ENCODE measurements at places on chromosomes 4 and X.

GRCh38 chr4:21507439-21507838 lies 441.1 kb downstream of the KCNIP4 start:
- DNase-seq: no peak

DNA sequence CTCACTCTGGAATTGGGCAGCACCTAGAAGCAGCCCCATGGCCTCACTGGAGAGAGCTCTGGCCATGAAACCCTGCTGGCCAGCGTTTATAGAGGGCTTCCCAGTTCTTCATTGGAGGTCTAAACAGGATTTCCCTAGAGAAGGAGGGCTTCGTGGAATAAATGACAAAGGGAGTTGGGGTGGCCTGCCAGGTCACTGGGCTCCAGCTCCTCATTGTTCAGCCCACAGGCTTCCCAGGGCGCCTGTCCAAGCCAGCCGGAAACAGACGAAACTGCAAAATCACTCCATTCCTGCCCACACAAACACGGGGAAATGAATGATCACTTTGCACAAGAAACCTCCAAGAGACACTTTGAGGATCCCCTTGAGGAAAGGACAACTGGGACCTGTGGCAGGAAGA lies 189.7 kb downstream of the TSPAN5 start:
- DNase-seq: no peak

DNA sequence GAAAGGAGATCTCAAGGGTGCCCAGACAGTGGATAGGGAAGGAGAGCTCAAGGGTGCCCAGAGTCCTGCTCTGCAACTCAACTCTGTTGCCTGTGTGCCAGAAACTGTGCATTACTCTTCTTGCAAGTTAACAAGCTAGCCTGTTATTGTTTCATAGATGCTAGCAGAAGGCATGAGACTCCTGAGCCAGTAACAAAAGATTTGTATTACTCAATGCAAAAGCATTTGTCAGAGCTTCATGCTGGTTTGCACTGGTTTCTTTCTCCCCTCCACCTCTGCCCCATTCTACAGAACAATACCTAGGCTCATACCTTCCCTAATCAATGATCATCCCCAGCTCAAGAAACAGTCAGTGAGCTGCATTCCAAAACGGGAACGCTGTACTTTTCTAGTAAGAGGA lies 124.5 kb upstream of the NEIL3 start:
- no peak for DNase-seq

DNA sequence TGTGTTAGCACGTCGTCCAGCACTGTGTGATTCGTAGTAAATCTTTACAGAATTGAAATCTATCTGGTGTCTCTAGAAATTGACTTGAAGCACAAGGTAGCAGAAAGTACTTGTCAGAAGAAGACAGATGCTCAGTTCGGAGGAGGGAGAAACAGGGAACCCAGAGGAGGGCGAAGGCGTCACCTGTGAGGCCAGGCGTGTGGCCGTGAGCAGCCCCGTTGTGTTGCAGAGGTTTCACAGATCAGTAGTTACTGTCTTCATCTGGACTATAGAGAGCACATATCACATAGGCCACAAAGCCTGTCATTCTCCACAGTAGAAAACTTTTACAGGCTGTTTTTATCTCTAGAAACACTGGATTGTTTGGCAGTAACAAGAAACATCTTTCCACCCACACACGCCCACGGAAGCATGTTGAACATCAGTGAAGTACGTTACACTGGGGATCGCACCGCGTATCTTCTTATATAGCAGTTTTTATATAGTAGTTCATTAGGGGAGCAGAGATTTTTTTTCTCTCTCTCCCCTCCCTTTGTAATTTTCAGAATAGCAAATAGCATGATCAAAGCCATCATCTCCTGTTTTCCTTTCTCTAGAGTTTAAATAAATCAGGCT lies 48.1 kb upstream of the TLR3 start:
- no peak for DNase-seq

- no peak for DNase-seq
These were observed 102.0 kb downstream of the ARSF start for GRCh38 chrX:3143043-3143799.

DNA sequence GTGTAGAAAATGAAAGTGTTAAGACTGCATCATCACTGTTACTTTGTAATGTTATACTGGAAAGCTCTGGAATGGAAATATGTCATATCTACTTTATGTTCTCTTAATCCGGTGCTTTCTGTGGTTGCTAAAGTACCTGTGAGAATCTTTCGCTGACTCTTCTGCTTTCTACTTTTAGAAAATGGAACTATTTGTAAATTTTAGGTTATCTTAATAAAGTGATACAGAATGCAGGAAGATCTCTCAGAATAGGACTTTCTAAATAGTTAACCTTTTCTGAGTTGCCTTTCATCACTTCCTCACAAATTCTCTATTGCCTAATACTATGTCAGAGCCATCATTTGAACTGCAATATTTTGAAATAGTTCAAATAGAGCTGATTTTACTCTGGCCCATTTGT lies 69.3 kb downstream of the BMP2K start:
- DNase-seq: no peak

DNA sequence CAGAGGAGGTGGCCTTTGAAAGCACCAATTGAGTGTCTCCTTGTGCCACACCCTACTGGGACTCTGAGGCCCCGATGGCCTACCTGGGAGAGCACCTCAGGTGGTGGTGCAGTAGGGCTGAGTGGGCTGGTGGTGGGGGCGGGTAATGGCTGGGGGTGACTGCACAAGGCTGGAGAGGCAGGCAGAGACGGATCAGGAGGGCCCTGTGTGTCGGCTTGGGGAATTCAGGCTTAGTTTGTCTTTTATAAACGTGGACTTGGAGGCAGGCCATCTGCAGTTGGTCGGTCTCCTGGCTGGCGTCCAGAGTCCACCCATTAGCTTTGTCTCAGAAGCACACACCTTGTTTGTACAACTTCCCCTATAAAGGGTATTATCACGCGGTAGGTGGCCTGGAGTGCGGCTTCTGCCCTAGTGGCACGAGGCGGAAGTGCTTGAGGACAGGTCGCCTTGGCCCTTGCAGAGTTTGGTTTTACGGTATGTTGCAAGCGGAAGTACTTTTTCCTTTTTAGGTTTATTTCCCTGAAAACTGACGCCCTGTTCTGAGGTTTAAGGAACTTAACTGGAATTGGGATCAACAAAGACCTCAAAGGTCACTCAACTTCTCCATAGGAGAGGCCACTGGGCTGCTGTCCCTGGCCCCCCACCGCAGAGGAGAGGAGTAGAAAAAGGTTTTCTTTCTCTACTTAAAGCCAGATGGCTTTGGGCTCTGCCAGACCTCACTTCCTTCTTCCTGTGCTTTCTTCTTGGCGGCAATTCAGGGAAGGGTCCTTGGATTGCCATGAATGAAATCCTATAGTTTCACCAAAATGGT lies 8.0 kb downstream of the TBC1D14 start:
- DNase-seq: no peak

- DNase-seq: no peak
These were observed 13.8 kb upstream of the ATOH1 start for GRCh38 chr4:93814722-93815121.

DNA sequence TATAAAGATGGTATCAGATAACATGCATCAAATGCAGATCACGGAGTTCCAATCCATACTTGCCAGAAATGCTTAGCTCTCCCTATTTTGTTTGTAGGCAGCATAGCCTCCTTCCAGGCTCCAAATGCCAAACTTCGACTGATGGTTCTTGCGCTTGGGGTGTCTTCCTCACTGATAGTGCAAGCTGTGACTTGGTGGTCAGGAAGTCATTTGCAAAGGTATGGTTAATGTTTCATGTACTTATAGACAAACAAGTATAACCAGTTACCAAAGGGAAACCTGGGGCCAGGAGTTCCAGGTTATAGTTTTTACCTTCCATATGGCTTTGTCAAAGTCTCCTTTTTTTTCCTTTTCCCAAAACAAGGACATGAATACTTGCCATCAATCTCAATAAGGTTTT lies 5.3 kb downstream of the CWH43 start:
- no peak for DNase-seq

GRCh38 chr4:101114936-101115372 lies 232.4 kb downstream of the PPP3CA start:
- DNase-seq: no peak

- no peak for DNase-seq
These were observed 1.1 kb downstream of the RPS6KA6 start for GRCh38 chrX:84186603-84187532.

- no peak for DNase-seq
These were observed 9.8 kb upstream of the BCOR start for GRCh38 chrX:40107291-40108161.
